Activated CD8-positive, alpha-beta memory T cell treated with anti-CD3 and anti-CD28 coated beads, Interleukin-2, amount 10 ng/mL, durations not matched to agents 7 days and 5 days (primary cell): ENCODE measurements at places on chromosomes 1 and 21. TPM values are rescaled to one million over a fixed set of nuclear protein-coding genes. Genes with fewer than 3 reads are reported as not detected.

TTC22 gene
- total RNA-seq = 9.1 TPM

OPTC gene
- total RNA-seq = not detected

DNA sequence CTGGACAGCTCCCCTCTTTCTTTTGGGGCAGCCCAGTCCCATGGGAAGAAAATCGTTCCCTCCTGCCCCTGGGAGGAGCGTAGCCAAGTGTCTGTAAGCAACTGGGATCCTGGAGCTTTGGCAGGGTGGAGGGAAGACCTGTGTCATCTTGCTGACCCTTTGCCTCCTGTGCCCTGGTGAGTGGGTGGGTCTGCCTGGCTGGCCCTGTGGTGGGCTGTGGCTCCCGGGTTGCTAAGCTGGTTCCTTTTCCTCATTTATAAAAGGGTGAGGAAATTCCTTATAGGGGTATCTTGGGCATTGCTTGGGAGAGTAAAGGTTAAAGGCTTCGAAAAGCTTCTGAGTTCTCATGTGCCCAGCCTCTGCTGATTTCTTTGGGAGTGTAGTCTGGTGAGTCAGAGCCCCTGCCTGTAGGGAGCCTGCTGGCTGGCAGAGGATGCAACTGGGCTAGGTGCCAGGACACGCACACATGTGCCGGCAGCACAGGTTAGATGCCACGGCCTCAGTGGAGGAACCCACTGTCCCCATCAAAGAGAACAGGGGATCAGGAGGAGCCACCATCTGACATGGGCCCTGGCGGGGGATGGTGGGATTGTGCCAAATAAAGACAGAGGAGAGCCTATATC lies 85.2 kb downstream of the ARHGEF10L start:
- no peak for DNase-seq

DNA sequence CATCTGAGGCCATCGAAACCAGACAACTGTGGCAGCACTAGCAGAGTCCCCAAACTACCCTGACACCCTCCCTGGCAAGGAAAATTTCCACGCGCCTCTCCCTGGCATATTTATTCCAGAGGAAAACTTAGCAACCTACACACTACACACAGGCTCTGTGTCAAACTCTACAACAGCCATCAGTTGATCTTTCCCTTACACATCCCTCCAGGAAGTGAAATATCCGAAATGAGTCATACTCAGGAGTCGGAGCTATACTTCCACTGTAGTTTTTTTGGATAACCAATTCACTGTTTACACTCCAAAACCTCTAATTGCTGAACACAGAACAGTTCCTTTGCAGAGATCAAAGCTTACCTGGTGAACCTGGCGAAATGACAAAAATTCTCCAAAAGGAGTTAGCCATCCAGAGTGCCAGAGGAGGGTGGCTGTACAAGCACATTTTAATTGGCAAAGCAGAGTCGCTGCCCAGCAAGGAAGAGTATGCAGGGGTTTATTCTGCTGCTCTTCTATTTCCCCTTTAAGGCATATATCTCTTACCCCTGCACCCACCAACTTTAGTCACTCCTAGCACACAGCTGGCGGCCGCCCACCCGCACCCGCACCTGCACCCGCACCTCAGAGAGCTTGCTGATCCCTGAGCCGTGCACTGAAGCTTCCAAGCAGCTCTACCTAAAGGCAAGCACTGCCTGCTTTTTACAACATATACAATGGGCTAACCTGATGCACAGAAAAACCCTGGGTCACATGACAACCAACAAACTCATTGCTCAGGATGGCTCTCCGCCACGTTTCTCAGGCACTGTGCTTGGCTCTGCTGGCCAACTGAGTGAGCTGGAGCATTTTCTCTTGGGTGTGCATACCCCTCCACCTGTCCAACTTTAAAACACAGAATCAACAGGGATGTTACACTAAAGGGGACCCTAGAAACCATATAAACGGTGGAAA lies 54.9 kb downstream of the CAPZB start:
- DNase-seq = no peak

GRCh38 chr1:180579961-180580611 lies 21.3 kb downstream of the OVAAL start:
- no peak for DNase-seq
